Activated CD4-positive, alpha-beta T cell treated with anti-CD3 and anti-CD28 coated beads, Interleukin-2, amount 50 U/mL, for 16 hours (primary cell): ENCODE measurements at places on chromosomes 2 and 18.

DNA sequence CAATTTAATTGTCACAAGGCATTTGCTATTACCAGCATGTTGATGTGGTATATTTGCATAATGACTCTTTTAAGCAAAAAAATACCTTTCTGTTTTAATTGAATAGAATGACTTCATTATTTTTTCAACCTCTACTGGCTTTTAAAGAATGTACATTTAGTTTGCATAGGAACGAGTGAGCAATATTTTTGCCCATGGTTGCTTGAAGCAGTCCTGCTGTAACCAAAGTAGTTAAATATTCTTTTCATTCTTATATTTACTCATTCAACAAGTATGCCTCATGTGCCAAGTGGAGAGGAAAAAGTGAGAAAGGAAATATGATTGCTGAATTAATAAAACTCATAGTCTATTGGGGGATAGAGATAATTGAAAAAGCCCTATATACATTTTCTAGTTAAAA lies 184.7 kb downstream of the DSEL start:
- DNase-seq, result no peak

- no peak for DNase-seq
These were observed 144.7 kb upstream of the NFATC1 start for GRCh38 chr18:79251021-79251420.

DNA sequence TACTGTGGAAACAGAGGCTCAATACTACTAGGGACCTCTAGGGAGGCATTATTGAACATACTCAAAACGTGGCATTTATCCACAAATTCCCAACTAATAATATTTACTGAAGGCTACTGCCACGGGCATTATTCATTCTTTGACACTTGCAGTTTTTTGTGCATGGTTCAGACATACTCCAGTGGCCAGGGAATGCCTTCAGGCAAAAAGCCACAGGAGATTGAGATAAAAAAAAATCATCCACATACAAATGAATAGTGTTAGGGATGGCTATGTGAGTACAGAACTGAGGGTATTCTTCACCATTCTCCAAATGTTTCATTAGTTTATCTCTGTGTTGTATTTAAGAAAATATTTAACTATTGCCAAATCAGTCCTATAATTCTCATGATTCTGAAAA lies 974.9 kb upstream of the PIK3C3 start:
- no peak for DNase-seq

GRCh38 chr2:238504181-238504931 lies 77.6 kb downstream of the ASB1 start:
- no peak for DNase-seq

DNA sequence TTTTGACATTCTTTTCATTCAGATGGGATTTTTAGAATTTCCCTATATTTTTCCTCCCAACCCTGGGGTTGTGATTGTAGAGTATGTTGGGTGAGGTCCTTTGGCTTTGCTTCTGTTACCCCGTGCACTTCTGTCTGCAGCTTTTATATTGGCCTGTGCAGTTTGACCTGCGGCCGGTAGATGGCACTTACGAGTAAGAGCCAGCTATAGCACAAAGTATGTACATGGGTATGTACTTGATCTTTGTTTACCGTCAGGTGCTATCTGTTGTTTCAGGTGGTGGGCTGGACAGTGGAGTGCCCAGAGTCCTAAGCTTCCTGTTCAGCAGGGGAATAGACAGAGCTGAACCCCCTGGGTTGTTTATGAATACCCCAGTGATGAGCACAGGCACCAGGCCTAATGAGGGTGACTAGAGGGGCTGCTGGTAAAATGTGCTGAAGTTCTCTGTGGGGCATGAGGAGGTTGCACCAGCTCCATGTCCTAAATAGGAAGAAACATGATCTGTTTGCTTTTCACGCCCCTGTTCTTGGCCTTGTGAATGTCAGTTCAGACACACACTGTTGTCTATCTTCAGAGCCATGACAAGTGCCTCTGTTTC lies 58.9 kb upstream of the THUMPD2 start:
- DNase-seq, result peak; percentile 20

DNA sequence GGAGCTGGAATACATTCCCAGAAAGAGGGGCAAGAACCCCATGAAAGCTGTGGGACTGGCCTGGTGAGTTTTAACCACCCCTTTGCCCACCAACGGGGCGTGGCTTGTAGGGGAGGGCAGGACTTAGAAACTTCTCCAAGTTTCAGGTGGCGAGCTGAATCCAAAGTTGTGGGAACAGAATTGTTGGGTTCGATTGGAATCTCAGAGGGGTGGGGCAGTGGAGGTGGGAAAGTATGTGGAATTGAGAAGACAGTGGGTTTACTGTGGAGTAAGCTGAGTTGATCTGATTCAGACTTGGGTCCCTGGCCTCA lies 1.1 kb downstream of the PNKD start:
- no peak for DNase-seq

- DNase-seq, result no peak
These were observed 35.7 kb downstream of the SP3 start for GRCh38 chr2:173929441-173929840.

GRCh38 chr2:119469131-119469530 lies 37.5 kb downstream of the TMEM37 start:
- DNase-seq, result no peak
